ENCODE measurements at places on chromosomes 4 and X.

GRCh38 chr4:146237092-146237491, 22.8 kb downstream of the REELD1 start:
- no peak for DNase-seq

- DNase-seq: no peak
These were observed 61.3 kb upstream of the TLR2 start for GRCh38 chr4:153622778-153623240.

DNA sequence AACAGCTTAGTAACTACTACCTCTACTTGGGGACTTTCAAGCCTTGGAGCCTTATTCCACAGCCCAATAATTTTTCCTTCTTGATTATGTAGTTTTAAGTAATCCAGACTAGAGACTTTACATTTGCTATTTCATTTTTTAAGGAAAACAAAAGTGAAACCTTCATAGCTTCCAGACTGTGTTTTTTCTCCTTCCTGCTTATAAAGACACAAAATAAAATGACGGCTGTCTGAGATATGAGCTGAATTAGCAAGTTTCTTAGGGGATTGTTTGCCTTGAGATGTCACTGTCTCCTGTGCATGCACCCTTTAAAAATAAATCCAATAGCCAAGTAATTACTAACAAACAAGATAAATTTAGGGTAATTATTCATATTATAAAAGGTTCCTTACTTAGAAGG, 78.8 kb upstream of the PACRGL start:
- no peak for DNase-seq

- DNase-seq: no peak
These were observed 525.9 kb upstream of the ZFP42 start for GRCh38 chr4:187469627-187470026.

DNA sequence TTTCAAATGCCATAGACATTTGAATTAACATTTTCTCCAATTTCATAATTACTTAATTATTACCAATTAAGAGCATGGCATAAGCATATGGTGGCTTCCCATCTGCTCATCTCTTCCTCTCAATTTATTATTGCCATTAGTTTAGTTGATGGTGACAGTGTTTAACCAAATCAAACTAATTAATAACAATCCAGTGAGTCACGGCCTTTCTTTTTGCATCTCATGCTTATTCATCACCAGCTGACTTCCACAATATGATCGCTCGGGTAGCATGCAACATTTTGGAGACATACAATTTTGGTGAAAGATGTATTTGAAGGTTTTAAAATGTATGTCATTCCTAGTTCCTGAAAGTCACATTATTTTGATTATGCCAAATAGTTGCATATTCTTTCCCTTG, 172.8 kb upstream of the TACR3 start:
- peak; percentile 2 for DNase-seq

- DNase-seq: no peak
These were observed 193.0 kb upstream of the LCORL start for GRCh38 chr4:18214411-18215055.

GRCh38 chr4:152684007-152684406, 4.2 kb upstream of the TMEM154 start:
- no peak for DNase-seq

DNA sequence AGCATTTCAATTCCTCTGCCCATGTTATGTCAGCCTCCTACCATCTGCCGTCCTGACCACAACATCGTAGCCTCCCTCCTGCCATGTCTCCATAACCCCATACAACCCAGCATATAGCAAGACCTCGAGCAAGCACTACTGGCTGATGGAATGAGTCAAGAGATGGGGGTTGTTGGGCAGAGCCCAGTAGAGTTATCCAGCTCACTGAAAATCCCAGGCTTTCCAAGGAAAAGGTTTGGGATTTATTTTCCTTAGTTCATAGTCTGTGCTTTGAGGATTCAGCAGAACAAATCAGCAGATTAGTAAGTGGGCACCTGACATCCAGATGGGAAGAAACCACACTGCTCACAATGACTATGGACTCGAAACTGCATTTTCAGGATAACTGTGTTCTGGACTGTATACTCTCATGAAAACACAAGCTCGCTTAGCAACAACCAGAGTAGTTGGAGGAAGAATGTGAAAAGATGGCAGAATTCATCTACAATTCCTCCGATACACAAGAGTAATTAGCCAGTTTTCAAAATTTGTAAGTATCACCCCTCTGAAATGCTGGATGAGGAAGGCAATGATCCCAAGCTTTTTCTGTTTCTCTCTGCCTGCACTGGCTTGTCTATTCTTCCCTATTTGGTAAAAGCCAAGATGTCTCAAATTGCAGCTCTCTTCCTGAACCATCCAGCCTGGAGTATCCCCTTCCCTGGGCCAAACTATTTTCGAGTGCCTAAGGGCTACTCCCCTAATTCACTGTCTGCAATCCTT, 186.2 kb upstream of the TBL1X start:
- no peak for DNase-seq

- no peak for DNase-seq
These were observed 19.7 kb downstream of the ZFX start for GRCh38 chrX:24169211-24169610.

DNA sequence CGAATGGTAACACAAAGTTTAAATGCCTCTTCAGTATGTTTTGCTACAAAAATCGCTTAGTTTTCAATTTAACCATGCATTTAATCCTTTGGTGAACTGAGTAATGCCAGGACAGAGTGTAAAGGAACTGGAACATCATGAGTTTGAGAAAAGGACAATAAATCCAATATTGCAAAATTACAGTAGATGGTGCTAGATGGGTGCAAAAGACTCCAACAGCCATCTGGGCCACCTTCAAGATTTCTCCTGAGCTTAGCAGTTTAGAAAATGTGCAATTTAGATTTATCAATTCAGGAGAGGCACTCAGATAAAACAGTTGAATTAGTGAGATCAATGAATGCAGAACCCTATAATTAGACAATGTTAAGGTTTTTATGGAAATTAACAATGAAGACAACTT, 33.2 kb upstream of the MID1IP1 start:
- DNase-seq: peak; percentile 17

DNA sequence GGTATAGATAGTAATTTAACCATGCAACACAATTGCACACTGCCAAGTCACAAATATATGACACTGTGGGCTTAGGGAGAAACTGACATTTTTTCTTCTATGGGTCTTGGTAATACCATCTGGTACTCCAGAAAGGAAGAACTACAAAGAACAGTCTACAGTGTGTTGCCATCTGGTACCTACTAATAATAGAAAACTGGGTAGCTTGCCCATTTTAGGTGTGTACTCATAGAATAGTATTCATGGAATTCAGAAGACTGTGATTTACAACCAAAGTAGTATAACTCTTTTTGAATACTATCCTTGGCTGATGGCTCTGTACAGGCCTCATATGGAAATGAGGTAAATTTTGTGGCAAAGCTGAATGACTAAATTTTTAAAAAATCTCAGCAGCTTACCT, 132.6 kb upstream of the RPS6KA6 start:
- peak; percentile 40 for DNase-seq

- no peak for DNase-seq
These were observed 32.1 kb downstream of the UTP14A start for GRCh38 chrX:129938081-129938480.

GRCh38 chr4:15714141-15714540, 11.3 kb downstream of the BST1 start:
- DNase-seq: no peak

- DNase-seq: no peak
These were observed 102.7 kb upstream of the DHX15 start for GRCh38 chr4:24686866-24687692.

GRCh38 chr4:143292858-143293257, 43.8 kb upstream of the GAB1 start:
- DNase-seq: no peak

- no peak for DNase-seq
These were observed 4.5 kb downstream of the G6PD start for GRCh38 chrX:154541896-154542722.

DNA sequence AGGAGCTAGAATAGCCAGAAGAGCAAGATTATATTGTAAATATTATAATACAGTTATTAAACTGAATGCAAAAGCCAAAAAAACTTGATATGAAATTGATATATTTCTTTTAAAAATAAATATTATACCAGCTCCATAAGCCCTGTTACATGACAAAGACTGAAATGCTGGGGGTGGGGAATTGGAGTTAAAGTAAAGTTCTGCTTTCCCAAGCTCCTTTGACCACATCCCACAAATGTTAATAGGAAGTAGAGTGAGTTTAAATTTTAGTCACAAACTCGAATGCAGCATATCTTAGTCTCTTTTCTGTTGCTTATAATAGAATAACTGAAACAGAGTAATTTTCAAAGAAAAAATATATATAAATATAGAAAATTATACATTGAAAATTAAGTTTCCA, 46.9 kb upstream of the NFKB1 start:
- DNase-seq: no peak

DNA sequence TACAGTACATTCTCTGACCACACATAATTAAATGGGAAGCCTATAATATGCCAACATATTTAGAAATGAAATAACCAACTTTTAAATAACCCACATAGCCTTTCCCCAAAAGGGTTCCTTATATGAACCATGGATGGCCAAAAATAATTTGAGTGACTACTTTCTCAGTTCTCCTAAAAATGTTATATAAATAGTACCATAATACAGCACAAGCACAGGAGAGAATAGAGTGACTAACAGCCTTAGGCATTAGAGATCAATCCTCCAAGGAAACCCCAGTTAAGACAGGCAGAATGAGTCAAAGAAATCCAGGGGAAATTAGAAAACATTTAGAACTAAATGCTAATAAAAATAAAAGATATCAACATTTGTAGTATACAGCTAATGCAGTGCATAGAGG, 50.2 kb downstream of the ANKRD17 start:
- no peak for DNase-seq

DNA sequence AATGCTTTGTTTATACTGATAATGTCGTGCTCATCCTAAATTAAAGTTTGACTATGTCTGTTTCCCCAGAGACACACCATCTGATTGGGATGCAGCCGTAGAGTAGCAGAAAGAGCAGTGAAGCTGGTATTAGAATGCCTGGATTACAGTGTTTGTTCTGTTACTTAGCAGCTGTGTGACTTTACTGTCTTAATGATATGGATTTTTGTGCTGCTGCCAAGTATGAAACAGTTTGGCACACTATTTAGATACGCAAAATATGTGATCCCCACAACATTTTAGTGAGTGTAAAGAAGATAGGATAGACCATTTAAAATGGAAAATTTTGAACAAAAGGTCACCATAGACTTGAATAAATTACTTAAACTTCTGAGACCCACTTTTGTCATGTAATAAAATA, 1.2 kb upstream of the CHIC1 start:
- DNase-seq: no peak

GRCh38 chr4:122783301-122784215, 43.1 kb upstream of the FGF2 start:
- DNase-seq: no peak

- DNase-seq: no peak
These were observed 193.6 kb upstream of the BANK1 start for GRCh38 chr4:101596781-101597552.

DNA sequence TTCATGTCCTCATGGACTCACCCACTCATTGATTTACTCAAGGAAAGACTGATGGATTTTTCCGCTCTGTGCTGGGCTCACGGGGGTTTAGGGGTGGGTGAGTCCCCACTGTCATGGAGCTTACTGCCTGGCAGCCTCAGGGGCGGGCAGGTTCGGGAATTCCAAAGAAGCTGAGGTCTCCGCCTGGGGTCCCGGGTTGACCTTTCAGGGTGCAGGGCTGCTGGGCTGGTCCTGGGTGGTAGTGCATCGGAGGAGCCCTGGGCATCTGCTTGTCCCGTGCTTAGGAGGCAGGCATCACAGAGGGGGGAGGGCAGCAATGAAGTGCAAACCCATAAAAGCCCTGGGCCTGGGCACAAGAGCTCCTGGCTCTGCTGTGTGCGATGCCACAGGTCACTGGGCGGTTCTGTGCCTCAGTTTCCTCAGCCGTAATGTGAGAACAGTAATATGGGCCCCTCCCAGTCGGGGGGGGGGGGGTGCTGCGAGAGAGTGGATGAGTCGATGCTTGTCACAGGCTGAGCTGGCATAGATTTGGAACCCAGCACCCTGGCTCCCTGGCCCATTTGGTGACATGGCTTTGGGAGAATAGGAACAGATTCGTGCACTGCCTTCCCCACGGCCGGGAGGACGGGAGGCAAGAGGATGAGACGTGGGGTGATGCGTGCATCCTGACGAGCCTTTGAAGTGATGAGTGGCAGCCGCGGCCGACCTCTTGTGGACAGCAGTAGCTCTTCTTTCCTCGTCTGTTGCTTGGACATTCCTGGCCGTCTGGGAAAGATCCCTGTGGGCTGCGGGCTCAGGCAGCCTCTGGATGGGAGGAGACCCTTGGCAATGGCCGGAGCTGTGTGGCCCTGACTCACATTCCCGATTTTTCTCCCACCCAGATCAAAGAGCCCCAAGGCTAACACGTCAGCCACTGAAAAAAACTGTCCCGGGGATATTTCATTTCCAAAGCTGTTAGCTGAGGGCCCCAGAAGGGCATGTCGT, 42.0 kb downstream of the PSAPL1 start:
- no peak for DNase-seq

- no peak for DNase-seq
These were observed 58.2 kb downstream of the TBC1D9 start for GRCh38 chr4:140697709-140698560.

DNA sequence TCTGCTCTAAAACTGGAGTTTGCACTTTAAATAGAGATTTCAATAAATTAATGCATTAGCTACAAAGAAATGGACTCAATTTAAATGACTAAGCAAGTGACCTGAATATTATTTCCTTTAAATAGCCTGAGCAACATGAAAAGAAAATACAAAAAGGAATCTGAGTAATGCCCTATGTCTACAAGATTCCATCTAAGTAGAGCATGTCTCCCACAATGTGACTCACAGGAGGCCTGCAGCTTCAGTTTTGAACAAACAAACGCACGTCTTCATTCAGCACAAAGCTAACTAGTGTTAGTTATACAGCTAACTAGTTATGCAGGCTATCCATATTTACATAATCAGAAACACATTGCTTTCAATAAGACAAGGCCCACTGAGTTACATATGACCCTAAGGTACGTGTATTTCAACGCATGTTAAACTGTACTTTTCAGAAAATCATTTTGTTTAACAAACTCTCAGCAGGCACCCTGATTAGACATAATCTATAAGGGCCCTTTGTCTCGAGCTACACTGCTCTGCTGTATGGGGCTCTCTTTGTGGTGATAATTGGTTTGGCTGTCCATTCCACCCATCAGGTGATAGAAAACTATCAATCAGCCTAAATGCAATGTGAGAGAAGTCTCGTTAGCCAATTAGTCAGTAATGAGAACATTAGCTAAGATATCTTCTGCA, 116.5 kb downstream of the MAML3 start:
- no peak for DNase-seq

Measured in NCI-H1694 (cell line).